ENCODE measurements at places on chromosomes 4 and X.
A peak's percentile ranks its signal among the peaks of the same experiment; 100 is the strongest.

GRCh38 chr4:40662962-40663604 is 33.4 kb upstream of the RBM47 start:
- DNase-seq, result no peak

- DNase-seq, result peak; percentile 54
These were observed at the start of gene MCUB for GRCh38 chr4:109559983-109560686. MCUB (plus strand) TSS chr4:109560246; CDS start chr4:109560338, 92 bp downstream.

DNA sequence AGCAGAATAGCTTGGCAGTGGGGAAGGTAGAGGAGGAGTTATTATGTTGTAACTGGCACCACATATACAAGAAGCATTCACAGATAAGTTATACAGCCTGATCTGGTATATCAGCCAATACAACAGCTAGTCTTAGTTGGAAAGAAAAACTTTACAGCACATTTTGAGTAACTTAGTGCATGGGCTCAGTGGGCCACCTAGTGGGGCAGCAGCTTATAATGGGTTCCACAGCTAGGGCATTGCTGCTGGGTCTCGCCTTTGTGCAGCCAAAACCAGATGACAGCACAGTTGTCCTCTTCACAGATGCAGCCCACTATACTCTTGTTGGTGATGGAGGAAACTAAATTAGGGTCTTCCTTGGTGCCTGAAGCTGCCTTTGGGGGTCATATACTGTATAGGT is 448.1 kb upstream of the RASGEF1B start:
- no peak for DNase-seq

DNA sequence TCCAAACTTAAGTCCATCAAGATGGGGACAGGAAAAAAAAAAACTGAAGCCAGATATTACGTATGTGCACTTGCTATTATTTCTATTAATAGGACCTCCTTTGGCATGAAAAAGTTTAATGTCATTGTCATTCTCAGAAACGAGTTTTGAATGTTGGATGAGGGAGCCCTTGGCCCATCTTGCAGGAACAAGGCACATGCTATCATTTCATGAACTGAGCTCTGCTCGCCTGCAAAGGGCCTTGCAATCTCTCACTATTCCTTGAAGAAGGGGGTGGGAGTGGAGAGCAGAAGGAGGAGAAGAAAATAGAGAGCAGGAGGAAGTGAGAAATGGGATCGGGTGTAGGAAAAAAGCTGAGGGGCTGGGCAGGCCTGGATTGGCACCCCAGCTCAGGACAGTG is 34.3 kb upstream of the SPATA4 start:
- DNase-seq, result no peak

DNA sequence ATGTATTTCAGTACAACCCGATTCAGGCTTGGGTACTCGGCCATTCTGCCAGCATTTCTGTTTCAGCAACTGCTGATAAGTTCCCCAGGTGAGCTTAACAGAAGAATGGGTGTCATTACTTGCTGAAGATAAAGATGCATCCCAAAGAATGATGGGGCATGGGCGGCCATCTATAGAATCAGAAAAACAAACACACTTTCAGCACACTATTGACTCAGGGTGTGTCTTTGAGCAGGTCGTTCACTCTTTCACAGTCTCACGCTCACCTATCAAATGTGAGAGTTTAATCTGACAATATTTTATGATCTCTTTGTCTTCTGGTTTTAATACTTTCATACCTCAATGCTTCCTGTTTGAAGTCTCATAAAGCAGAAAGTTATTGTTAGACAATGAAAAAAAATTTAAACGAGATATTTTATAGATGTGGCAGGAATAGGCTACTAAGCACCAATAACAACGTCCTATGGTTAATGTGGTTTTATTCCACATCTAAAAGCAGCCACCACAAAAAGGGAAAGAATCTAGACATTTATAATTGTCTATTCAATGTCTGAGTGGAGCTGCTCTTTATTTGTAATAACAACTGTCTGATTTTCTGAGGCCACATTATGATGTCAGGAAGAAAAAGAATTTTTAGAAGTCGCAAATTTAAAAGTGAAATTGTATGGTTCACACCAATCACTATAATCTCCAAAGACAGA is 17.0 kb downstream of the GASK1B start:
- no peak for DNase-seq

DNA sequence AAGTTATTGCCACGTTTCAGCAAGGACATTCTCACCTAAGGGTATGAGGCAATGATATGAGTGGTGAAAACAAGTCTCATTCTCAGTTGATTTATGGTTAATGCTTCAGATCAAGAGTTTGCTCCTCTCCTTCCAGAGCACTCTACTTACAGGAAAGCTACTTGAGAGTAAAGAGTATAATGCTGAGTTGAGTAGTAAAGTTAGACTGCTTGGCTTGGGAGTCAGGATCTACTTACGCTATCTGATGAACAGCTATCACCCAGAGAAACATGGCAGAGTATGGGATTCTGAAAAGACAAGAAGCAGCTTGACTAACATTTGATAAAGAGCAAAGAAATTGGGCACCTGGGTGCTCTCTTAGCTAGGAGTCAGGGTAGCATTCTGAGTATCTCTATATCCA is 211.8 kb downstream of the GLUD2 start:
- no peak for DNase-seq

DNA sequence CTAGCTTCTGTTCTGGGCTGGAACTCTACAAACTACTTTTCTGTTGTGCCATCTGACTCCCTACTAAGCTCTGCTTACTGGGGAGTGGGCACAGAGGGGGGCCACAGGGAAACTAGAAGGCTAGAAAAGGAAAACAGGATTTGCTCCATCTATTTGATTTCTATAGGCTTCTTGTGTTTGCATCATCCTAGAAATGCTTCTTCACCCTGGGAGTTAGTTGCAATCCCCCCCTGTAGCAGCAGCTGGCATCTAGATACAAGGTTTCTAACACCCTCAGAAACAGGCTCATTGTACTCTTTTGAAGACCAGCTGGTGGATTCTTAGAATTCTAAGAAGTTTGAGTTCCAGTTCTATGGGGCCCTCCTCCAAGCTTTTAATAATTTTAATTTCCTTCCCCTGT is 213.4 kb downstream of the TMA16 start:
- DNase-seq, result no peak

DNA sequence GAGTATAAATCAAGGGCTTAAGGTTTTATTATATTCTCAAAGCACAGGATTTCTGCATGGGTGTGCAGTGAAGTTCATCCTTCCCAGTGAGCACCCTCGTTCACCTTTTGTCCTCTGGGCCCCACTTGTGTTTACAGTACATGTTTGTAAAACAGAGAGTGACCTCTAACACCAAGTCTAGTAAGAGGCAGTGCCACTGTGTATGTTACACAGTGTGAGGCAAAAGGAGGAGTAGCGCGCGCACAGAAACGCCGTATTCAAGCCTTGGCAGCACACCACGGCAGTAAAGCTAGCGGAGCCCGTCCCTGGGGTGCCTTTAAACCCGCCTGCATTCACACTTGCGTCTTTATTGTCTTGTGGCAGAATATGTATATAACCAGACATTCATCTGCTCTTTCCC is 51.9 kb downstream of the CCNI start:
- DNase-seq, result no peak

Data from globus pallidus (tissue), 1 donor.